ENCODE measurements at places on chromosomes 5 and 9. TPM values are rescaled to one million over a fixed set of nuclear protein-coding genes. Genes with fewer than 3 reads are reported as not detected.

- no peaks in the 10 kb centered on the region for H3K27me3 ChIP-seq
- no peak for DNase-seq
- H3K27ac ChIP-seq = no peak overlapping the region
- no peaks in the 10 kb centered on the region for H3K4me1 ChIP-seq
- H3K36me3 ChIP-seq = no peaks in the 10 kb centered on the region
These were observed 23.0 kb upstream of the MEIKIN start for GRCh38 chr5:131968396-131968954.

GRCh38 chr5:81609810-81610375, 141.0 kb downstream of the SSBP2 start:
- H3K27me3 ChIP-seq = no peaks in the 10 kb centered on the region
- H3K27ac ChIP-seq = no peak overlapping the region
- DNase-seq = no peak
- H3K4me1 ChIP-seq = no peaks in the 10 kb centered on the region

GRCh38 chr5:160978944-160979343, 126.9 kb upstream of the ATP10B start:
- no peaks in the 10 kb centered on the region for H3K4me1 ChIP-seq
- no peak overlapping the region for H3K4me3 ChIP-seq
- H3K27ac ChIP-seq = no peak overlapping the region

- no peaks in the 10 kb centered on the region for H3K27me3 ChIP-seq
- no peaks in the 10 kb centered on the region for H3K36me3 ChIP-seq
- peaks cover 20% of the 10 kb centered on the region for H3K4me1 ChIP-seq
- no peak overlapping the region for H3K27ac ChIP-seq
- no peak overlapping the region for H3K4me3 ChIP-seq
These were observed 2.6 kb upstream of the RFX3 start for GRCh38 chr9:3528451-3528850.

DNA sequence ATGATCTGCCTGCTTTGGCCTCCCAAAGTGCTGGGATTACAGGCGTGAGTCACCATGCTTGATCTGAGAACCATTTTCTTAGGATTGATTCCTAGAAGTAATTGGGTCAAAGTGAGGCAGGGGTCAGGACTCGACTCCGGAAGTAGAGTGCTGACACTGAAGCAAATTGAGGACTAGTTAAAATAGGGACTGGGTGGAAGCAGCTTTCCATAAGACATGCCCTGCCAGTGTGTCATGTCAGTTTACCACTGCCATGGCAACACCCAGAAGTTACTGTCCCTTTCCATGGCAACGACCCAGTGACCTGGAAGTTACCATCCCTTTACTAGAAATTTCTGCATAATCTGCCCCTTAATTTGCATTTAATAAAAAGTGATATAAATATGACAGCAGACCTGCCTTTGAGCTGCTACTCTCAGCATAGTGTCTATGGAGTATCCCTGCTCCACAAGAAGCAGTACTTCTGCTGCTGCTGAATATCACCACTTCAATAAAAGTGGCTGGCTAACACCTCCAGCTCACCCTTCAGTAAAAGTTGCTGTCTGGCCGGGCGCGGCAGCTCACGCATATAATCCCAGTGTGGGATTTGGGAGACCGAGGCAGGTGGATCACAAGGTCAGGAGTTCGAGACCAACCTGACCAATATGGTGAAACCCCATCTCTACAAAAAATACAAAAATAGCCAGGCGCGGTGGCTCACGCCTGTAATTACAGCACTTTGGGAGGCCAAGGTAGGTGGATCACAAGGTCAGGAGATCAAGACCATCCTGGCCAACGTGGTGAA, 47.8 kb upstream of the JADE2 start:
- no peak overlapping the region for H3K4me3 ChIP-seq
- H3K36me3 ChIP-seq = no peaks in the 10 kb centered on the region
- DNase-seq = no peak
- no peak overlapping the region for H3K27ac ChIP-seq

- H3K4me1 ChIP-seq = no peaks in the 10 kb centered on the region
- no peak overlapping the region for H3K27ac ChIP-seq
- DNase-seq = no peak
- H3K4me3 ChIP-seq = no peak overlapping the region
These were observed 31.3 kb downstream of the FGF1 start for GRCh38 chr5:142654578-142655058.

DNA sequence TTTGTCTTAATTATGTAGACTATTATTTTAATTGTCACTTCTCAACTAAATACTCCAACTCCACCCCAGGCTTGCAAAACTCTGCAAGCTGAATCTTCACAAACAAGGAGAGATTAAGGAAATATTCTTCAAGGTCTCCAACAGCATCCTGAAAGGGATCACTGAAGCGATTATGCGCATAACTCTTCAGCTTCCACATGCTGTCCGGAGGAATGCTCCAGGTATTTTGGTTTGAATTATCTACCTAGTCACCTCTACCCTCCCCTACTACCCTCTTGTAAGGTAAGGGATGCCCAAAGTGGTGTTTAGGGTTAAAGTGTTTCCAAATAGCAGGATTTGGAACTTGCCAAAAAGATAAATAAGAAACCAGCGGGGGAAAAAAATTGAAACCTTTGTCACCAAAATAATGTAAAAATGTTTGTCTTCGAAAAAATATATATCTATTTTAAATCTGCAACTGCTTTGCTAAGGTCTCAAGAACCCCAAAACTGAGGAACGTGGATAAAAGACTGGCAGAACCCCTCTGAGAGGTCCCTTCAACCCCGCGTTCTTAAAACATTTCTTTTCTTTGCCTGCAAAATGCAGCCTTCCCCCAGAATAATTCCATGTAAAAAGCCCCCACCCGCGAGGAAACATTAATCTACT, 11.6 kb downstream of the PTCH1 start:
- peaks cover 15% of the 10 kb centered on the region for H3K4me1 ChIP-seq
- H3K36me3 ChIP-seq = no peaks in the 10 kb centered on the region
- no peak for DNase-seq
- H3K27me3 ChIP-seq = no peaks in the 10 kb centered on the region
- peak overlapping the region; percentile 70 for H3K4me3 ChIP-seq

JAKMIP2 gene
- total RNA-seq = 0.19 TPM

- H3K36me3 ChIP-seq = no peaks in the 10 kb centered on the region
- peak; percentile 49 for DNase-seq
- no peak overlapping the region for H3K27ac ChIP-seq
- peaks cover 7% of the 10 kb centered on the region for H3K4me1 ChIP-seq
- no peaks in the 10 kb centered on the region for H3K27me3 ChIP-seq
These were observed 115.7 kb downstream of the WNK2 start for GRCh38 chr9:93299418-93300174.

DNA sequence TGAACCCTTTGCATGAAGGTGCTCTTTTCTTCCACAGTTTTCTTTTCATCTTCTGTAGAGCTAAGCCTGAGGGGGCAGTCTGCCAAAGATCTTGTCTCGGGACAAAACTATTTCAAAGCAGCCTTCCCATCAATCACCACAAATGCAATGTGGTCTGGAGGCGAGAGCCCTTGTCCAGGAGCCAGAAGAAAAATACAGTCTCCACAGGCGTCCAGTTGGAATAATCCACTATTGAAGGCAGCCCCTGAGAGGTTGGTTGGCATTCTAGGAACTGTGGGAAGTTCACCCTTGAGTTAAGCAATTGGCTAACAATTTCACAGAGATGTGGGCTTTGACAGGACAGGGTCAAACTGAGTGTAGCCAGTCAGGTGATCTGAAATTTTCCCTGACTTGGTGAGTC, 72.0 kb downstream of the SEMA6A start:
- H3K4me3 ChIP-seq = no peak overlapping the region
- H3K27me3 ChIP-seq = no peaks in the 10 kb centered on the region
- H3K27ac ChIP-seq = no peak overlapping the region
- no peak for DNase-seq

- no peak overlapping the region for H3K4me3 ChIP-seq
- no peak for DNase-seq
- H3K4me1 ChIP-seq = peaks cover 6% of the 10 kb centered on the region
- H3K27me3 ChIP-seq = no peaks in the 10 kb centered on the region
- no peak overlapping the region for H3K27ac ChIP-seq
These were observed 38.1 kb upstream of the DENND4C start for GRCh38 chr9:19192202-19193028.

- no peak for DNase-seq
- H3K27me3 ChIP-seq = no peaks in the 10 kb centered on the region
These were observed 102.0 kb downstream of the MVB12B start for GRCh38 chr9:126428534-126429175.

MSX2 gene
- total RNA-seq = 0.44 TPM

DNA sequence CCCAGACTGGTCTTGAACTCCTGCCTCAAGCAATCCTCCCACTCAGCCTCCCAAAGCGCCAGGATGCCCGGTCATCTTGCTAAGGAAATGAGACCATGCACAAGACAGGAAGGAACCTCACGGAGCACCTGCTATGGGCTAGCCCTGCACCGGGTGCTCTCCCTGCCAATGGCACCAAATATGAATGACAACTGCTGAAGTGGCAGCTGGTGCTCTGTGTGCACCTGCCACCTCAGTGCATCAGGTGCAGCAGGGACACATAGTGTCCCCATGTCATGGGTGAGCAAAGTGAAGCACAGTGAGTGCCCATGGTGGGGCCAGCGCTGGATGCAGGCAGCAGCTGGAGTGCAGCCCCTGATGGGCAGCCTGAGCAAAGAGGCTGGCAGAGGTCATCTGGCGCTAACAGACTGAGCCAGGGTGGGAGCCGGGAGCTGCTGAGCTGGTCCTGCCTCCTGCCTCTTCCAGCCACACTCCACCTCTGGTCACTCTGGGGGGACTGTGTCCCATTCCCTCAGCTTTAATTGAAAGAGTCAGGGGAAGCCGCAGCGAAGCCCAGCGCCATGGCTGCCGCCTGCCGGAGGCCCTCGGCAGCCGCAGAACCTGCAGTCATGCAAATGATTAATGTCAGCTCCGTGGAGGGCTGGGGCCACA, 46.4 kb downstream of the BARX1 start:
- no peak overlapping the region for H3K4me3 ChIP-seq
- no peak overlapping the region for H3K27ac ChIP-seq
- DNase-seq = no peak
- no peaks in the 10 kb centered on the region for H3K36me3 ChIP-seq
- no peaks in the 10 kb centered on the region for H3K4me1 ChIP-seq

DNA sequence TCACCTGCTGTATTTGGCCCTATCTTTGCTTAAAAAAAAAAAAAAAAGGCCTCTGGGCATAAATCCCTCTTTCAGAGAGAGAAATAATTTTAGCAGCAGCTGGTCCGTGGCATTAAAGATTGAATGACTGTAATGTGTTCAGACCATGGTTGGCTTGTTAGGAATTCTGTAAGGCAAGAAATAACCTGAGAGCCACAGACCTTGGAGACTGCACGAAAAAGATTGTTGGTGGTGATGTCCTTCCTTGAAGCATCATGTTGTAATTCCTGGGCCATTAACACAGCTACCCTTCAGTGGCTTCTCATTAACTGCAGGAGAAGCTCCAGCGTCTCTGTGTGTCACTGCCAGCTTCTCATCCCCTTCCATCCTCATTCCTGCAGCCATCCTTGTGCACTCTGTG, 79.0 kb downstream of the SGCD start:
- no peaks in the 10 kb centered on the region for H3K36me3 ChIP-seq
- no peak overlapping the region for H3K27ac ChIP-seq
- H3K4me1 ChIP-seq = no peaks in the 10 kb centered on the region

DNA sequence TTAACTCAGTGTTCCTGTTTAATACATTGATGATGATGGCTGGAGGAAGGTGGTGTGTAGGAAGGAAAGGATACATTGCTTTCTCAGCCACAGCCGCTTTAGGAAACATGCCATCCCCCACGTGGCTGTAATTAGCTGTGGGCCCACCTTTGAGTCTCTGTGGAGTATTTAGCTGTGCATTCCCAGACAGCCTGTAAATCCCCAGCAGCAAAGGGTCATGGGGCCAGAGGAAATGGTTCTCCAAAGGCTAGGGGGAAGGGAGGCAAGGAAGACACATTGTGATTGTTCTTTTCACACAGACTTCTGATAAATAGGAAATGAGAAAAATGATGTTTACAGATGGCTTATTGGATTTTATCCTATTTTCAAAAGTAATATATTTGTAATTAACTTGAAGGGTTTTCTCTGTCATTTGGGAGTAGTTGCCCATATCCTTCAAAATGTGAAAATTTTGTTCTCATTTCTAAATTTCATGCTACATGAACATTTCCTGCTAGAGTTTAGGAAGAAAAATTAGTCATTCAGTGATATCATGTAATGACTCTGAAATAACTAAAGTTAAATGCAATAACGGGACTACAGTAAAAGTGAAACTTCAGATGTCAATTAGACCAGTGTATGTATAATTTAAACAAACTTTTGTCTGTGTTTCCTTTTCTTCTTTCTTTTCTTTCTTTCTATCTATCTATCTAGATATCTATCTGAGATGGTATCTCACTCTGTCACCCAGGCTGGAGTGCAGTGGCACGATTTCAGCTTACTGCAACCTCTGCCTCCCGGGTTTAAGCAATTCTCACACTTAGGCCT, 24.3 kb upstream of the F2R start:
- H3K4me1 ChIP-seq = no peaks in the 10 kb centered on the region
- H3K4me3 ChIP-seq = no peak overlapping the region
- no peak for DNase-seq
- H3K27me3 ChIP-seq = no peaks in the 10 kb centered on the region

- no peaks in the 10 kb centered on the region for H3K27me3 ChIP-seq
- H3K4me3 ChIP-seq = no peak overlapping the region
- H3K4me1 ChIP-seq = peaks cover 16% of the 10 kb centered on the region
- DNase-seq = peak; percentile 58
These were observed 25.9 kb downstream of the ZDHHC11B start for GRCh38 chr5:758698-759053.

GRCh38 chr5:73654171-73654811, 28.3 kb downstream of the ARHGEF28 start:
- peaks cover 31% of the 10 kb centered on the region for H3K4me1 ChIP-seq
- no peak overlapping the region for H3K4me3 ChIP-seq
- no peak for DNase-seq
- H3K36me3 ChIP-seq = no peaks in the 10 kb centered on the region

GRCh38 chr5:139379626-139380449, 3.3 kb downstream of the SLC23A1 start:
- H3K36me3 ChIP-seq = no peaks in the 10 kb centered on the region
- H3K4me3 ChIP-seq = no peak overlapping the region
- no peak overlapping the region for H3K27ac ChIP-seq
- H3K27me3 ChIP-seq = no peaks in the 10 kb centered on the region
- peak; percentile 49 for DNase-seq

- H3K27me3 ChIP-seq = no peaks in the 10 kb centered on the region
- no peaks in the 10 kb centered on the region for H3K4me1 ChIP-seq
- H3K27ac ChIP-seq = no peak overlapping the region
- H3K36me3 ChIP-seq = no peaks in the 10 kb centered on the region
These were observed 8.2 kb downstream of the SLC23A1 start for GRCh38 chr5:139374909-139375308.
